Neural progenitor cell (in vitro differentiated cells): ENCODE measurements at places on chromosomes 6 and 20. TPM values are rescaled to one million over a fixed set of nuclear protein-coding genes. Genes with fewer than 3 reads are reported as not detected.

DNA sequence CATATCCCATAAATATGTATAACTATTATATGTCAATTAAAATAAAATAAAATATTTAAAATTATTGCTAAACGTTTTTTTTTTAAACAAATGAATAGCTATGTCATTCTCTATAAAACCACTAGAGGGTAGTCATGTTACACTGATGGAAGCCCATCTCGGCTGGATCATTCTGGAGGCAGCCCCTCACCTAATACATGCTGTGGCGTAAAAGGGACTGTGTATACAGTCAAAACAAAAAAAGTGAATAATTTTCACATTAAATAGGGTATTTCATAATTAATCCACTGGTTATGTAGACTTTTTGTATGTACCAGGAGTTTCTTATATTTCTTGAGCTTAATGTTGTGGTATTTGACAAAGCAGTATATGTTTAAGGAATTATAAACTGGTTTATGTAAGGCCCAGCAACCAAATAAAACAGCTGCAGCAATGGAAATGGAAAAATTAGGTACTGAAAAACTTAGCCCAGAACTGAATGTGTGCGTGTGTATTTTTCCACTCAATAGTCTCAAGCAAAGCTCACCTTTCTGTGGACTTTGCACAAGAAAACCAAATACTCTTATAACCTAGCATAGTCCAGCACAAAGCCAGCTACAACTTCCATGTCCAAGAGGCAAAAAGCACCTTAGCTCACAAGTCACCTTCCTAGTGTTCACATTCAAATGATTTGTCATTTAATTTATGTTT is 81.7 kb downstream of the COL9A1 start:
- no peaks in the 10 kb centered on the region for H3K27me3 ChIP-seq
- no peaks in the 10 kb centered on the region for H3K36me3 ChIP-seq

- H3K27me3 ChIP-seq: no peaks in the 10 kb centered on the region
- no peaks in the 10 kb centered on the region for H3K36me3 ChIP-seq
- H3K27ac ChIP-seq: no peak overlapping the region
- no peak overlapping the region for H3K4me3 ChIP-seq
- DNase-seq: peak; percentile 73
These were observed 39.5 kb downstream of the FAM110A start for GRCh38 chr20:872855-873520.

- H3K27me3 ChIP-seq: no peaks in the 10 kb centered on the region
- H3K4me3 ChIP-seq: no peak overlapping the region
- no peaks in the 10 kb centered on the region for H3K36me3 ChIP-seq
- H3K27ac ChIP-seq: no peak overlapping the region
- no peak for DNase-seq
These were observed 37.3 kb downstream of the PYGB start for GRCh38 chr20:25285091-25285647.

GRCh38 chr20:20261159-20261558 is 106.7 kb upstream of the INSM1 start:
- no peak overlapping the region for H3K4me3 ChIP-seq
- no peaks in the 10 kb centered on the region for H3K36me3 ChIP-seq
- no peaks in the 10 kb centered on the region for H3K27me3 ChIP-seq
- no peak for DNase-seq
- H3K27ac ChIP-seq: no peak overlapping the region

- peaks cover 14% of the 10 kb centered on the region for H3K4me1 ChIP-seq
- no peak overlapping the region for H3K4me3 ChIP-seq
- H3K27me3 ChIP-seq: no peaks in the 10 kb centered on the region
- H3K27ac ChIP-seq: no peak overlapping the region
These were observed 83.5 kb upstream of the SLC22A23 start for GRCh38 chr6:3540253-3540820.

GRCh38 chr6:105603788-105604586 is 201.1 kb upstream of the PREP start:
- no peak for DNase-seq
- no peak overlapping the region for H3K27ac ChIP-seq
- H3K36me3 ChIP-seq: no peaks in the 10 kb centered on the region
- H3K27me3 ChIP-seq: no peaks in the 10 kb centered on the region
- H3K4me3 ChIP-seq: no peak overlapping the region

DNA sequence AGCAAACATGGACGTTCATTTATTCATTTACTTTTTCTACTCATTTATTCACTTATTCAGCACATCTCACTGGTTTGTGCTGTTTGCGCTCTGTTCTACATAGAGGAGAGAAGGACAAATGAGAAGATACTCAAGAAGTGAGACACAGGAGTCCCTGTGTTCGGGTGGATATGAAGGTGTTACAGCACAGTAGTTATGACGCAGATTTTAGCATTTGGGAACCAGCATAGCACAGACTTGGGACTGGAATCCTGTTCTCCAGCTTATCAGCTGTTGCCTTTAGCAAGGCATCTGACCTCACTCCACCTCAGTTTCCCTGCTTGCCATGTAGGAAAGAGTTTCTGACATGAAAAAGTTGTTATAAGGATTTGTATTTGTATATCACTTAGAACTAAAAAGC is 430.1 kb downstream of the MAFB start:
- no peaks in the 10 kb centered on the region for H3K27me3 ChIP-seq
- no peak overlapping the region for H3K4me3 ChIP-seq
- H3K36me3 ChIP-seq: no peaks in the 10 kb centered on the region
- no peak for DNase-seq

DNA sequence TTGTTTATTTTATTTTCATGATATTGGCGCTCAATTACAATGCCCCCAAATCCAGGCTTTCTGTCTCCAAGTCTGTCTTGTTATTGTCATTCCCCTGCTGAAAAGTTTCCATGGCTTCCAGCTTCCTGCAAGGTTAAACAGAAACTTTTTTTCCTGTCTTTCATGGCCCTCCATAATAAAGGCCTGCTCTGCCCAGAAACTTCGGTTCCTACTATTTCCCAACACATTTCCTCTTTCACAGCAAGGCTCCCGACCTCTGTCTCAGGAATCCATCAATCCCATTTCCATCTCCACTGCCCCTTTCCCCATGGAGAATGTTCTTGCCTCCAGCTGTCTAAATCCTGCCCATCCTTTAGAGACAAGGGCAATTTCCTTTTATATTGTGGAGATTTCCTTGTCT is 365.2 kb upstream of the JARID2 start:
- no peak for DNase-seq
- H3K27me3 ChIP-seq: no peaks in the 10 kb centered on the region
- H3K27ac ChIP-seq: no peak overlapping the region
- H3K4me1 ChIP-seq: peaks cover 36% of the 10 kb centered on the region

DNA sequence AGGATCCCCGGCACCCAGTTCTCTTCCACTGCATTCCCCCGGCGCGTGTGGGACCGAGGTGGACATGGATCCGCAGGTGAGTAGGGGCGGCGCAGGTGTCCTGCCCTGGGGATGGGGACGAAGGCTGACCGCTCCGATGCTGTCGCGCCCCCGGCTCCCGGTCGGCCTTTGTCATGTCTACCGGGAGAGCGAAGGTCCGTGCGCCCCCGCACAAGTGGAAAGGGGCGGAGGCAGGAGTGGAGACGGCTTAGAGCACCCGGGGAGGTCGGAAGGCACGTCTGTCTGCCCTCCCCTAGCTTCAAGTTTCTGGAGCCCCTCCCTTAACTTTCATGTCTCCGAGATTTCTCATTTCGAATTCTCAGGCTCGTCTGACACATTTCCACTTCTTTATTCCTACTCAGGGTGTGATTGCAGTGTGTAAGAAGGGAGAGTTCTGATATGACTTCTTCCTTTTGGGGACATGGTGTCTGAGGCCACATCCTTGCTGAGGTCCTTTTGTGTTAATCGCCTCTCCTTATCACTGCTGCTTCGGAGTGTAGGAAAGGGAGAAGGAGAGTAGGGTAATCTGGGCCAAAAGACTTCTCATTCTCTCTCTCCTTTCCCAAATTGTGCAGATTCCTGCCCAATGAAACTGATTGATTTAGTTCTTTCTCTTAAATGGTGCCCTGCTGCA is 435 bp downstream of the KIFC1 start:
- no peaks in the 10 kb centered on the region for H3K36me3 ChIP-seq
- H3K27ac ChIP-seq: peak overlapping the region; percentile 33
- peak; percentile 28 for DNase-seq

GRCh38 chr20:23636182-23636907 is 1.4 kb downstream of the CST3 start:
- no peak overlapping the region for H3K27ac ChIP-seq
- H3K27me3 ChIP-seq: peaks cover 14% of the 10 kb centered on the region
- peak overlapping the region; percentile 80 for H3K4me3 ChIP-seq
- H3K4me1 ChIP-seq: peaks cover 6% of the 10 kb centered on the region
- no peak for DNase-seq
- H3K36me3 ChIP-seq: no peaks in the 10 kb centered on the region

GRCh38 chr20:39282619-39283092 is 320.5 kb downstream of the DHX35 start:
- H3K36me3 ChIP-seq: no peaks in the 10 kb centered on the region
- DNase-seq: peak; percentile 34

DNA sequence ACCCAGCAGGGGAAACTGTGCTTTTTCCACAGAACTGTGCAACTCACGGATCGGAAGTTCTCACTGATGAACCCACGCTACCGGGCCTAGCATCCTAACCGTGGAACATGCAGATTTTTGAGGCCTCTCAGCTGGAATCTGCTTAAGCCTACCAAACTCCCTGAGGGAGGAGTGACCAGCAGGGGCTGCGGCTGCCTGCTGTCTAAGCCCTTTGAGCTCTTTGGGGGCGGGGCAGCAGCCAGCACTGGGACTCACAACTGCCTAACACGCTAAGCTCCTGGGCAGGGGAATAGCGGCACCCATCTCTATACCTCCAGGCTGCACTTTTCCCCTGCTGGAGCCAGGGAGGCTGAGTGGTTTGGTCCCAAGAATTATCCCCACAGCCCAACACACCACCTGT is 20.4 kb upstream of the METTL24 start:
- H3K27me3 ChIP-seq: no peaks in the 10 kb centered on the region
- H3K4me3 ChIP-seq: no peak overlapping the region
- DNase-seq: peak; percentile 81
- H3K36me3 ChIP-seq: no peaks in the 10 kb centered on the region

DNA sequence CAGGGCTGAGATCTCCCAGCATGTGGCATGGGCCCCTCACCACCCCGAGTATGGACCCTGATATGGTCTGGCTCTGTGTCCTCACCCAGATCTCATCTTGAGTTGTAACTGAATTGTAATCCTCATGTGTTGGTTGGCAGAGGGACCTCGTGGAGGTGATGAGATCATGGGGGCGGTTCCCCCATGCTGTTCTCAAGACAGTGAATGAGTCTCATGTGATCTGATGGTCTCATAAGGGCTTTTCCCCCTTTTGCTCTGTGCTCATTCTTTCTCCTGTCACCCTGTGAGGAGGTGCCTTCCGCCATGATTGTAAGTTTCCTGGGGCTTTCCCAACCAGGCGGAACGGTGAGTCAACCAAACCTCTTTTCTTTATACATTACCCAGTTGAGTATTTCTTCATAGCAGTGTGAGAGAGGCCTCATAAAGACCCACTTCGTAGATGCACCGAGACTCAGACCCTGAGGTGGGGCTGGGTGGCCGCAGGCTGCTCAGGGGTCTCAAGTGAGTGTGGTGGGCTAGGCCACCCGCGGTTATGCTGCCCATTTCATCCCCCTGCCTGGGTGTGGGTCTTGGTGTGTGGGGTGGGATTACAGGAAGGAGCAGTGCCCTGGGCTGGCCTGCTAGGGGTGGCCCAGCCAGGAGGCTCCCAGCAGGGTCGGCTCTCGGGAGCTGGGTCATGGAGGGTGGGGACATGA is 26.2 kb upstream of the GATA5 start:
- H3K27ac ChIP-seq: no peak overlapping the region
- no peaks in the 10 kb centered on the region for H3K36me3 ChIP-seq
- DNase-seq: no peak
- H3K4me3 ChIP-seq: no peak overlapping the region
- peaks cover 16% of the 10 kb centered on the region for H3K27me3 ChIP-seq

- peaks cover 50% of the 10 kb centered on the region for H3K4me1 ChIP-seq
- H3K27ac ChIP-seq: no peak overlapping the region
- H3K27me3 ChIP-seq: peaks cover 4% of the 10 kb centered on the region
- peak; percentile 74 for DNase-seq
- no peaks in the 10 kb centered on the region for H3K36me3 ChIP-seq
- H3K4me3 ChIP-seq: no peak overlapping the region
These were observed 59.7 kb downstream of the EDN3 start for GRCh38 chr20:59359906-59360725.

- no peak for DNase-seq
- no peaks in the 10 kb centered on the region for H3K36me3 ChIP-seq
- no peak overlapping the region for H3K27ac ChIP-seq
- H3K27me3 ChIP-seq: no peaks in the 10 kb centered on the region
- peaks cover 15% of the 10 kb centered on the region for H3K4me1 ChIP-seq
- no peak overlapping the region for H3K4me3 ChIP-seq
These were observed 138.8 kb downstream of the TFAP2A start for GRCh38 chr6:10276106-10276505.

DNA sequence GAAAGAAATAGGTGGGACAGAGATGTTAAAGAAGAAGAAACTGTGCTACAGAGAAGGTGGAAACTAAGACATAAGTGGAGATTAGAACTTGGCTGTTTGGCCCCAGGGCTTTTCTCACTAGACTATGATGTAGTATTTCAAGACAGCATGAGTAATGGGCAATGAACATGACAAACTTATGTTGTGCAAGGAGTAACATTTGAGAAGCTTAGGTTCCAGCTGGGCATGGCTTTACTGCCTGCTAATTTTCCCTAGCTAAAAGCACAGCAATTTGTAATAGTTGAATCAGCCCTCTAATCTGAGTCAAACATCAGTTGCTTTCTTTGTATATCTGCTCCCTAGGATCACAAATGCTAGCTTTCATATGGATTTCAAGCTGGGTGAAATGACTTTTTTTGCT is 294.3 kb upstream of the BMP2 start:
- no peaks in the 10 kb centered on the region for H3K27me3 ChIP-seq
- H3K36me3 ChIP-seq: no peaks in the 10 kb centered on the region
- H3K27ac ChIP-seq: no peak overlapping the region
- no peaks in the 10 kb centered on the region for H3K4me1 ChIP-seq
- no peak for DNase-seq

TUBB2B gene
- total RNA-seq: 362 and 762 TPM in 2 replicates

MEP1A gene
- total RNA-seq: not detected in 2 replicates

PTGIS gene
- total RNA-seq: 31.3 and 35.6 TPM in 2 replicates

GPR6 gene
- total RNA-seq: not detected in 2 replicates

MOG gene
- total RNA-seq: not detected in 2 replicates

GGTLC1 gene
- not detected in 2 replicates for total RNA-seq

FAM209B gene
- not detected in 2 replicates for total RNA-seq

ULBP1 gene
- total RNA-seq: 0.11 and 0.40 TPM in 2 replicates

CNKSR3 gene
- total RNA-seq: 8.8 and 9.9 TPM in 2 replicates

RFX6 gene
- total RNA-seq: not detected in 2 replicates

DDO gene
- not detected in 2 replicates for total RNA-seq

CCN6 gene
- not detected in 2 replicates for total RNA-seq

KCNQ5 gene
- 0.09 TPM in 1 of 2 replicates, not detected in the other for total RNA-seq

CNBD2 gene
- total RNA-seq: 4.4 and 6.1 TPM in 2 replicates

TSPO2 gene
- total RNA-seq: not detected in 2 replicates

GNAS-AS1 gene
- 5.8 and 6.4 TPM in 2 replicates for total RNA-seq

RAET1L gene
- total RNA-seq: not detected in 2 replicates

MC3R gene
- not detected in 2 replicates for total RNA-seq
